ENCODE measurements at places on chromosomes 3 and 15. TPM values are rescaled to one million over a fixed set of nuclear protein-coding genes. Genes with fewer than 3 reads are reported as not detected.

DNA sequence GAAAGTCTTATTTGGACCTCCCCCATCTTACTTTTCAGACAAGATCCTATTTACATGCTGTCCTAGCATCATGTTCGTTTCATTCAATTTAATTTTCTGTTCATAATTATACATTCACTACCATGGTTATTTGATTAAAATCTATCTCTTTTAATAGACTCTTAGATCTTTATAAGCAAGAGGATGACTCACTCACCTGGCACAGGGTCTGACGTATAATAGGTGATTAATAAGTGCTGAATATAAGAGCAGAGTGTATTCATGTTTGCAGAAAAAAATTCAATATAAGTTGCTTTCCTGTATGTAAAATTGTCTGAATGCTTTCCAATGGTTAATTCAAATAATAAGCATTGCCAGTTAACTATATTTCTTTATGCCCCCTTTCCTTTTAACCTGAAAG lies 165.5 kb upstream of the CBLB start:
- no peak for DNase-seq

GRCh38 chr3:179299999-179300613 lies 22.7 kb upstream of the ZNF639 start:
- no peak for DNase-seq

- no peak for DNase-seq
These were observed 41.1 kb upstream of the APH1B start for GRCh38 chr15:63236272-63236671.

GRCh38 chr15:53563627-53564026 lies 195.8 kb downstream of the WDR72 start:
- no peak for DNase-seq

GRCh38 chr3:117393119-117393518 lies 683.5 kb downstream of the TUSC7 start:
- no peak for DNase-seq

GRCh38 chr3:191696348-191696747 lies 235.4 kb downstream of the PYDC2 start:
- DNase-seq = no peak

DNA sequence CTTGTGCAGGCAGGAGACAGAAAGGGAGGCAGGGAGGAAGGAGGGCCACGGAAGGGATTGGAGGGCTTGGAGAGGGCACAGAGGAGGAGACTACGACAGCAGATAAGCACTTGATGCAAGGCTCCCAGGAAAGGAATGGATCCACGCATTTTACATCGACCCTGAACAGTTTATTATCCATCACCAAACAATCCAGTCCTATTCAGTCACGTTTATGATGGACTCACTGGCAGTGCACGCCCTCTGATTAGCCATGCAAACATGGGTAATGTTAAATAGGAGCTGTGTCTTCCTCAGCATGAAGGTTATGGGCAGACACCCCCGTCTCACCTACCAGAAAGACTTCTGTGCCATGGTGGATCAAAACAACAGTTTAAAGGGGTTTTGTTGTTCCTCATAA lies 80.2 kb upstream of the SNRK start:
- no peak for DNase-seq

DNA sequence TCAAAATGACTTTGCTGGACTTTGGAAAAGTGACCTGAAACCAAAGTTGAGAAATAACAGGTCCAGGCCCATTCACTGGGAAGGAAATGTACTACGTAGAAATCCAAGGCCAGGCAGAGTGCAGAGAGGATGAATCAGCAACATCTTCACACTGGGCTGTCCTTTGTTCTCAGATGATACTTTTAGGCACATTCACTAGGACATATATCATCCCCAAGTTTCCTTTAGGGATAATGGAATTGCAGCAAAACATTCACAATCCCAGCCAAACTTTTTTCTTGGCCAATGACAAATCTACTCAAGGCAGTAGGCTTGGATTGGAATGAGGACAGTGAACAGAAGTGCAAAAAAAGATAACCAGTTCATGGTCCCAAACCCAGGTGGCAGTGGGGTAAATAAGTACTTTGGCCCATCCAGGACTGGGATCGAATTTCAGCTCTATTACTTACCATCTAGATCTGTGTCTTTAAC lies 75.1 kb downstream of the CLDN11 start:
- no peak for DNase-seq

ZIC1 gene
- 20.8 TPM for total RNA-seq

AQP9 gene
- total RNA-seq = not detected

GRCh38 chr3:128969993-128970739 lies 23.7 kb downstream of the CFAP92 start:
- peak; percentile 50 for DNase-seq

PLA1A gene
- total RNA-seq = 0.18 TPM

- DNase-seq = no peak
These were observed 151.1 kb downstream of the SQOR start for GRCh38 chr15:45785897-45786296.

GRCh38 chr15:25684521-25685431 lies 178.4 kb downstream of the ATP10A start:
- no peak for DNase-seq

GRCh38 chr3:55283441-55283925 lies 203.6 kb downstream of the WNT5A start:
- no peak for DNase-seq

RASGRP1 gene
- 0.18 TPM for total RNA-seq

DNA sequence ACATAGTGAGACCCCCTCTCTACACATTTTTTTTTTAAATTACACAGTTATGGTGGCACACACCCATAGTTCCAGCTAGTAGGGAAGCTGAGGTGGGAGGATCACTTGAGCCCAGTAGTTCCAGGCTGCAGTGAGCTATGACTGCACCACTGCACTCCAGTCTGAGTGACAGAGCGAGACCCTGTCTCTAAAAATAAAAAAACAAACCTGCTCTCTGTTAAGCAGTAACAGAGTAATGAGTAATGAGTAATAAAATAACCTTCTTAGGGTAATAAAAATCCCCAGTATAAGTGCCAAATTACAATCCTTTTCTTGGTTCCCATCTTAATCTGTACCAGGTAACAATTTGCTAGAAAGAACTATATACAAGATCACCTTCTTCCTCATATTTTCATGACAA lies 65.9 kb upstream of the PLXND1 start:
- no peak for DNase-seq

NAALADL2 gene
- 1.6 TPM for total RNA-seq

- no peak for DNase-seq
These were observed 104.2 kb downstream of the CNTN6 start for GRCh38 chr3:1197051-1197450.

GRCh38 chr3:71930056-71930991 lies 145.4 kb upstream of the PROK2 start:
- DNase-seq = peak; percentile 12

- no peak for DNase-seq
These were observed 217.3 kb downstream of the SUCLG2 start for GRCh38 chr3:67437090-67437489.

DNA sequence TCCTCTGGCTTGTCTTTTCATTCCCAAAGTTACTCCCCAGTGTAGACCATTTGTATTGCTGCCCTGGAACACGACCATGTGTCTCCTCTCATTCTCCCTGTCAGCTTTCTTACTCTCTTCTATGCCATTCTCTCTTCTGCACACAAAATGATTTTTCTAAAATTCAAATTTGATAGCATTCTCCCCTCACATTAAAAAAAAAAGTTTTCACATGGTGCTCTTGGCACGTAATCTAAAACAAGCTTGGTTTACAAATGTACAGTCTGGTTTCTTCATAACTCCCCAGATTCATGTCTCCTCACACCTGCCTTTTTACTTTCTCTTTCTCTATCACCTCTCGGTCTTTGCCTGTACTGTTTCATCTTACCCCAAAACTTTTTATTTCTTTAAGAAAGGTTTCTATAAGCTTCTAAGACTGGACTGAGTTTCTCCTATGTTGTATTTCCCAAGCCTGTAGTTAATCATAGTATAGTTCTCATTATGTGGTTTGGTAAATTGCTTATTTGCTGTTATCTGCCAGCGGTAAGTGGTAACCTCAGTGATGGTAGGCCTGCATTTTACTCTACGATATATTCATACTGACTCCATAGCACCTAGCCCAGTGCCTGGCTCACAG lies 31.2 kb downstream of the BCHE start:
- DNase-seq = peak; percentile 52

DNA sequence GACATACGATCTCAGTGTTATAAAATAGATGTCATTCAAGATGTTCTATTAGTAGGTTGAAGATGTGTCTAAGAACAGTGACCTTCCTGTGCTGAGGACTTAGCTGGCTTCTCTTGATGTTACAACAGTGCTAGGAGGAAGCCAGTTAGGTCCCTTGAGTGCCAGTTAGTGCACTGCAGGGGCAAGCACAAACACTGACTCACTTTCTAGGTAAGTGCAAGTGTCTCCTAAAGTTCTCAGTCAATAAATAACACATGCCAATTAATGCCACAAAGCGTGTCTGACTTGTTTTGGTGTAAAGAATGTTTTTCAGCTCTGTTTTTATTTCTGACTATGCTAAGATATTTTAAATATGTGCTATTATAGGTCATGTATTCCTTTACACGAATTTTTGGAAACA lies 211.8 kb downstream of the NAALADL2 start:
- no peak for DNase-seq

GRCh38 chr3:100730524-100730923 lies 21.2 kb downstream of the TFG start:
- no peak for DNase-seq

RPP14 gene
- total RNA-seq = 6.2 TPM

HYKK gene
- 9.3 TPM for total RNA-seq

SAMD7 gene
- not detected for total RNA-seq

GALNT15 gene
- total RNA-seq = not detected

SEC22C gene
- 48.1 TPM for total RNA-seq

DNA sequence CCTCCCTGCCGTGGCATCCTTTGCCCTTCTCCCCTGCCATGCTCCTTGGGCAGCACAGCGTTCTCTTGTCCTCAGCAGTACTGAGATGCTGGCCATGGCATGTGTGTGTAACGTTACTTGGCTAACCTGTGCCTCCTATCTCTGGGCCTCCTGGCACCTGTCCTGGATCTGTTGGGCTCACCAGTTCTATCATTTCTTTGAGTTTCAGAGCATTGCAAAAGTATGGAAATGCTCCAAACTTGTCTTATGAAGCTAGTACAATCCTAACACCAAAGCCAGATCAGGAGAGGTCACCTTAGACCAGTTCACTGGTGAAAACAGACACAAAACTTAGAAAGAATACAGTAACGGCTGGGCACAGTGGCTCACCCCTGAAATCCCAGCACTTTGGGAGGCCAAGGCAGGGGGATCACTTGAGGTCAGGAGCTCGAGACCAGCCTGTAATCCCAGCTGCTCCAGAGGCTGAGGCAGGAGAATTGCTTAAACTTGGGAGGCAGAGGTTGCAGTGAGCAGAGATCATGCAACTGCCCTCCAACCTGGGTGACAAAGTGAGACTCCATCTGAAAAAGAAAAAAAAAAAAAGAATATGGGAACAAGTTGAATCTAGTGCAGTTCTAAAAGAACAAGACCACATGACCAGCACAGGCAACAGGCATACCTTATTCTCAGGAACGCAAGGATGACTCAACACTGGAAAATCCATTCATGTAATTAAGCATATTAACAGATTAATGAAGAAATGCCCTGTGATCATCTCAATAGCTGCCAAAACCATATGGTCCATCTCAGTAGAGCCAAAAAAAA lies 62.4 kb upstream of the TRPM1 start:
- DNase-seq = no peak

DNA sequence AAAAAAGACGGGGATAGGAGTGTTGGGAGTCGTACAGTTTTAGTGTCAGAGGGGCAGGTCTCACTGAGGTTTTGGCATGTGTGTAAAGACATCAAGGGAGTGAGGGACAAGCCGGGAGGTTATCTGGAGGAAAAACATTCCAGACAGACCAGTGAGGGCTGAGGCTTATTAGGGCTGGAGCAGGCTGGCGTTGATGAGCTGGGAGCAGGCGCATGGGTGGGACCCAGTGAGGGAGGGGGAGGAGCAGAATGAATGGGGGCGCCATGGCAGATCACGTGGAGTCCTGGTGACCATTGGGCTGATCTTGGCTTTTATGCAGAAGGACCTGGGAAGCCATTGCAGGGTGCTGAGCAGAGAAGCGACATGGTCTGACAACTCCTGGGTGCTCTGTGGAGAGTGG lies 180.2 kb downstream of the SLCO3A1 start:
- DNase-seq = no peak

- DNase-seq = peak; percentile 83
These were observed 11.3 kb upstream of the C3orf52 start for GRCh38 chr3:112074616-112075497.

IL5RA gene
- total RNA-seq = 0.10 TPM
